Pancreas (tissue), 10 donors: ENCODE measurements at places on chromosomes 6 and 20. TPM values are rescaled to one million over a fixed set of nuclear protein-coding genes. Genes with fewer than 3 reads are reported as not detected.

Gene HFE
- 3.4 TPM for total RNA-seq

- no peak within 1 kb of the TSS for H3K27ac ChIP-seq
- no peak within 1 kb of the TSS for H3K4me3 ChIP-seq
- no peaks in the 10 kb centered on the region for H3K36me3 ChIP-seq
- H3K4me1 ChIP-seq, result no peaks in the 10 kb centered on the region
Observed at GRCh38 chr6:25831532-25832306, at the start of gene SLC17A1. Gene SLC17A1, minus strand, starts transcription at chr6:25832052. Its CDS starts 1,495 bp downstream, at chr6:25830557.

Gene NEURL2
- total RNA-seq, result 1.6 TPM

Gene TMEM217
- 0.59 TPM for total RNA-seq

Gene CD109
- 0.57 TPM for total RNA-seq
